ENCODE measurements at places on chromosomes 2 and 18.

DNA sequence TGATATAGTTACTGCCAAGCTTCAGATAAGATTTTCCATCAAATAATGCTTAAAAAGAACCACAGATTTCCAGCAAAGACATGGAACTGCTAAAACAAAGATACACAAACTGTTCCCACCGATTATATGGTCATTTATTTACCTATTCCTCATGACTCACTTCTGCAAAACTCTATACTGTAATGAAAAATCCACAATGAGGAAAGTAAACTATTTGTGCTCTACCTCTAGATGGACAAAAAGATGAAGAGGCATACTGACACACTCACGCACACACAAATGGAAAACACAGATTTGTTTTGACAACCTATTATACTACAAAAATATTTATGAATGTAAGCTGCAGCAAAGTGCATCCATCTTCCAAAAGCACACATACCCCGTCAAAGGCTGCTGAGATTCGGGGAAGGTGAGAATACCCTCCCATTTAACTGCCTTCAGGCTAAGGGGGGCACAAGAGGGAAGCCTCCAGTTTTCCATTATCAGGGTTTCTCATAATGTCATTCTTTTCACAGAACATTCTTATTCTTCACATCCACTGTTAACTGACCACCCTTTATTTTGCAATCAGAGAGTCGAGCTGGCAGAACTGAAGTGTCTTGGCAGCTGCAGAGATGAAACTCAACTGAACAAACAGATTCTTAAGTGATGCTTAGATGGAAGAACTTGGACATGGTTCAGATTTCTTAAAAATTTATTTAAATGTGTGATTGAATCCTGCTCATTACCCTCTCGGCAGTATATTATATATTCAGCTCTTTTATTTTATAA is 115.9 kb upstream of the TANK start:
- no peak for DNase-seq

- DNase-seq: no peak
Observed at GRCh38 chr18:45137087-45137419, 456.4 kb downstream of the SETBP1 start.

DNA sequence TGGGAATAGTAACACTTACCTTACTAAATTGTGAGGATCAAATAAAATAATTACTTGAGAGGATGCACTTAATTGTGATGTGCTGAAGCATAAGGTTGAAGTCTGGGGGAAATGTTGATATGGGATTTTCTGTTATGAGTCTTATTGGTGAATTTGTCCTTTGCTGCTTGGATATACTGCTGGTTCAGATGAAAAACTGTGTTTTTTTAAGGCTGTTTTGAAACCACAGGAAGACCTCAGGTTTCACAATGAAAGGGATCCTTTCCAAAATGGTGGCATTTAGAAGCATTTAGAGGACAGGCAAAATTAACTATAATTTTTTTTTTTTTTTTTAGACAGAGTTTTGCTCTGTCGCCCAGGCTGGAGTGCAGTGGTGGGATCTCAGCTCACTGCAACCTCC is 34.9 kb downstream of the SPATS2L start:
- no peak for DNase-seq

- DNase-seq: no peak
Observed at GRCh38 chr2:24017711-24018110, 7.8 kb downstream of the MFSD2B start.

DNA sequence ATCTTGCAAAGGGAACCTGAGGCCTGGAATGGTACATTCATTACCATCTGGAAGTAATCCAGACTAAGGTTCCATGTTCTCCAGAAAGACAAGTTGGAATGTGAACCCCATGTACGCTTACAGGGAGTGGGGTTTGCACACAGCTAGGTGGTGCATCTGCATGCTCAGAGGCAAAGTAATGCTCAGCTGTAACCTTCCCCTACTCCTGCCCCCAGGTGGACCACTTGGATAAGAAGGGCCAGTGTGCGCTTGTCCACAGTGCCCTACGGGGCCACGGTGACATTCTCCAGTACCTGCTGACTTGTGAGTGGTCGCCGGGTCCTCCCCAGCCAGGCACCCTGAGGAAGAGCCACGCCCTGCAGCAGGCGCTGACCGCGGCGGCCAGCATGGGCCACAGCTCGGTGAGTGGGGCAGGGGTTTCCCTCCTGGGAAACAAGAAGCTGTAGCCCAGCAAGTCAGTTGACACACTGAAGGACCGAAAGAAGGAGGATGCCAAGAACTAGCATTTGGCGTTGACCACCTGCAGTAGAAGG is 90.0 kb downstream of the WDSUB1 start:
- DNase-seq: no peak

DNA sequence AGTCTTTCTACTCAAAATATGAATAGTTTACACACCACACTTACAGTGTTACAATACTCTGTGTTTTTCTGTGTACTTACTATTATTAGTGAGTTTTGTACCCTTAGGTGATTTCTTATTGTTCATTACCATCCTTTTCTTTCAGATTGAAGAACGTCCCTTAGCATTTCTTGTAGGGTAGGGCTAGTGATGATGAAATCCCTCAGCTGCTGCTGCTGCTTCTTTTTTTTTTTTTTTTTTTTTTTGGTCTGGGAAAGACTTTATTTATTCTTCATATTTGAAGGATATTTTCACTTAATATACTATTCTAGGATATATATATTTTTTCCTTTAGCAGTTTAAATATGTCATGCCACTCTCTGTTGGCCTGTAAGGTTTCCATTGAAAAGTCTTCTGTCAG is 29.0 kb upstream of the SERPINB2 start:
- DNase-seq: no peak

GRCh38 chr2:165899311-165899710 is 54.3 kb downstream of the TTC21B start:
- no peak for DNase-seq

DNA sequence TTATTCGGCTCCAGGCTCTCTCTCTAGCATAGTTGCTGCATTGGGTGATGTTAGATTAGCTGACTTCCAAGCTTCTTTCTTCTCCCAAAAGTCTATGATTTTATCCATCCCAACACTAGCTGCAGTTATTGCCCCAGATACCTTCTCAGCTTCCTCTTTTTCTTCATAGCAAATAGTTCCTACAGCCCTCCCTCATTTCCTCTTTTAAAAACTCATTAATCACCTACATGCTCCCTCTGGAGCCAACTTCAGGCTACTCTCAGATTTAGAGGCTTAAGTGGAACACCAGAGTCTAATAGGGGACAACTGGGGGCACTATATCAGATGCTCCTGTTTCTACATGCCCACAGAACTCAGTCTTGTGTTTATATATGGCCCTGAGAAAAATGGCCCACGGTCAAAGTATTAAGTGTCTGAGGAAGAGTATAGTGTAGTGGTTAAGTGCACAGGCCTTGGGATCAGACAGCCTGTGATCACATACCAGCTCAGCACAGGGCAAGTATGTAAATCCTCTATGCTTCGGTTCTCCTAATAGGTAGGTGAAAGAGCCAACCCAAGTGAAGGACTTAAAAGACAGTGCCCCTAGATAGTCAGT is 241.9 kb upstream of the SLC14A2 start:
- DNase-seq: no peak

DNA sequence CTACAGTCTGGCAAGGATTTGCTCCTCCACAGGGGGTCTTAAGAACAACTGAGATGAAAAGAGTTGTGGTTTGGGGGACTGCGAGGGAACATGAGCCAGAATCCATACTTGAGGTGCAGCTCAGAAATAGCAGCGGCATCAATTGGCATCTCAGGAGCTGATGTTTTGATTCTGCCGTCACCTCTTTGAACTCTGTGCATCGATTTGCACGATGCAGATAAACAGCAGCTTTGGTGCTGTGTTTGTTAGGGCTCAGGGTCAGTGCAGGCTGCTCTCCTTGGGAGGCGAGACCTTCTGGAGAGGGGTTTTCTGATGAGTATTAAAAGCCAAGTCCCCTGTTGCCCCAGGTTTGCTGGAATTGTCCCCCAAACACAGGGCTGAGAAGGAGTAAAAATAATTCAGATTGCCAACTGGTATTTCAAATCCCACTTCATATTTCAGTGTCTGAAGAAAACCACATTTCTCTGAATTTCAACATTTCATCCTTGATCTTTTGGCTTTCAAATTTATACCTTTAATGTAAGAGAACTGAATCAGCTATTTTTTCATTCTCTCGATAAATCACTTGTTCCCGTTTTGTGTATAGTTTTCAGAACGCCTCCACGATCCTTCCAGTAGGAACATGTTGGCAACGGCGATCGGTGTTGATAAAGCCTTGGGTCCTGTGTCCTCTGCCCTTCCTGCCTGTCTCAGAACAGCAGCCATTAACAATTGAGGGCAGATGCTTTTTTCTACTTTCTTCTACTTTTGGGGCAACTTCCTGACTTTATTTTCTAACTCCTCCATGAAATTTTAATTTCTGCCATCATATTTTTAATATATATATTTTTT is 65.0 kb downstream of the RAB31 start:
- no peak for DNase-seq

DNA sequence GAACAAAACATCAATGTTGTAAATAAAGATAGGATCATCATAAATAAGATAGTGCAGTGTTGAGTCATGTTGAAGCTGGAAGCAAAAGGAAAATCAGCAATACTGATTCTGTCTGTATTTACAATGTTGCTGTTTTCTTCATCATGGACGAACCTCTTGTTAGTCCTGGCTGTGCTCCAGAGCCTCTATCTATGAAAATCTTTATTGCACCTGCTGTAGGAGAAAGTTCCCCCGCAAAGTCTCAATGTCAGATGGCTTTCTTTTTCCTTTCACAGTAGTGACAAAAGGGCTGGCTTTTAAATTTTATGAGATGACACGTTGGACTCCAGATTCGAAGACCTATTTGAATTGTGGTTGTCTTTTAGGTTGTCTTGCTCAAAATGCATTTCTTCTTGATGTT is 98.5 kb upstream of the LRRTM1 start:
- DNase-seq: no peak

GRCh38 chr2:11744631-11745394 is 1.6 kb upstream of the LPIN1 start:
- no peak for DNase-seq

DNA sequence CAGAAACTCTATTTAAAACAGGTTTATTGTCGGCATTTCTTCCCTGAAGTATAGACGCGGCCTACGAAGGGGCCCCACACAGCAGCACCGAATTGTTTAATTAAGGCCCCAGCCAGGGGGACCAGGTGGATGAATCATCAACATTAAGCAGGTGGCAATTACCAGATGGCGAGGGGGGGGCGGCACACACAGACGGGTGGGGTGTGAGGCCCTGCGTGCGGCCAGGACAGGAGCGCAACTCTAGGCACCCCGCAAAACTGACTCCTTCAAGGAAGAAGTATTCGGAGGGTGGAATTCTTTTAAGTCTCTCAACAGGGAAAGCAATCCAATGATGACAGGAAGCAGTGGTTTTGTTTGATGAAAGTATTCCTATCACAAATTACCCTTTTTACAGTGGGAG is 830.4 kb downstream of the GALR1 start:
- DNase-seq: no peak

DNA sequence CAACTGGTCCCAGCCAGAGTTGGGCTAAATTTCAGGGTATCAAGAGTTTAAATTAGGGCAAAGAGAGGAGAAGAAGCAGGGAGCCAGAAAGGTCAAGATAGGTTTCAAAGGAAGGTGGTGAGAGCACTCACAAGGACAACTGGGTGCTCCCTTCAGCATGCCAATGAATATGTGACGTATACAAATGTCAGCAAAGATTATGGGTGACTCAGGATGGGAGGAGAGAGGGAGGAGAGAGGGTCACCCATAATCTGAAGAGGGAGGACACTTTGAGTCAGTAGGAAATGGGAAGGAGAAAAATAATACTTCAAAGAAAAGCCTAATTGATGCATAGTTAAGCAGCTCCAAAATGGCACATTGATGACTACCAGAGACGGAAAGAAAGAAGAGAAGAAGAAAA is 53.1 kb upstream of the ABCA12 start:
- DNase-seq: no peak

- no peak for DNase-seq
Observed at GRCh38 chr2:215884451-215885087, 128.8 kb downstream of the MREG start.

- no peak for DNase-seq
Observed at GRCh38 chr2:201358684-201359083, 1.5 kb upstream of the FLACC1 start.
